AG04450 (cell line): ENCODE measurements at places on chromosomes 3 and 15. TPM values are rescaled to one million over a fixed set of nuclear protein-coding genes. Genes with fewer than 3 reads are reported as not detected.

Gene TIMP4
- polyA plus RNA-seq: 2.9 and 3.6 TPM in 2 replicates

Gene PCBP4
- polyA plus RNA-seq: 54.6 and 69.2 TPM in 2 replicates

Gene EEFSEC
- polyA plus RNA-seq: 6.8 and 8.7 TPM in 2 replicates

Gene PSTPIP1
- 0.21 and 0.30 TPM in 2 replicates for polyA plus RNA-seq

Gene KIF7
- 4.5 and 4.8 TPM in 2 replicates for polyA plus RNA-seq

Gene SPINK8
- polyA plus RNA-seq: not detected in 2 replicates

Gene SHC4
- 5.1 TPM in 2 replicates for polyA plus RNA-seq

Gene BNC1
- 2.2 and 2.6 TPM in 2 replicates for polyA plus RNA-seq

Gene ANKRD63
- not detected in 2 replicates for polyA plus RNA-seq

Gene PIGZ
- polyA plus RNA-seq: 0.15 and 0.17 TPM in 2 replicates

Gene LARP6
- polyA plus RNA-seq: 188 and 235 TPM in 2 replicates

Gene SYNPR
- polyA plus RNA-seq: not detected in 2 replicates

Gene C3orf70
- 0.79 and 0.89 TPM in 2 replicates for polyA plus RNA-seq

Gene ZPLD1
- polyA plus RNA-seq: 0.02 TPM in 1 of 2 replicates, not detected in the other

Gene SEMA5B
- not detected in 2 replicates for polyA plus RNA-seq

Gene PLSCR2
- polyA plus RNA-seq: not detected in 2 replicates

Gene PTH1R
- 0.05 and 0.09 TPM in 2 replicates for polyA plus RNA-seq

Gene CLDN11
- 444 and 445 TPM in 2 replicates for polyA plus RNA-seq
